Tongue (tissue), 3 donors: ENCODE measurements at places on chromosomes 2 and 18. TPM values are rescaled to one million over a fixed set of nuclear protein-coding genes. Genes with fewer than 3 reads are reported as not detected.

The MFF gene
- total RNA-seq = 86.2 TPM

The IL37 gene
- total RNA-seq = not detected

The LOXHD1 gene
- 3.4 TPM for total RNA-seq

The RGPD4 gene
- total RNA-seq = not detected

The DSC3 gene
- 67.4 TPM for total RNA-seq

The RNU2-63P gene
- total RNA-seq = not detected

The SLC23A3 gene
- total RNA-seq = 0.92 TPM

The LINC00305 gene
- total RNA-seq = not detected

DNA sequence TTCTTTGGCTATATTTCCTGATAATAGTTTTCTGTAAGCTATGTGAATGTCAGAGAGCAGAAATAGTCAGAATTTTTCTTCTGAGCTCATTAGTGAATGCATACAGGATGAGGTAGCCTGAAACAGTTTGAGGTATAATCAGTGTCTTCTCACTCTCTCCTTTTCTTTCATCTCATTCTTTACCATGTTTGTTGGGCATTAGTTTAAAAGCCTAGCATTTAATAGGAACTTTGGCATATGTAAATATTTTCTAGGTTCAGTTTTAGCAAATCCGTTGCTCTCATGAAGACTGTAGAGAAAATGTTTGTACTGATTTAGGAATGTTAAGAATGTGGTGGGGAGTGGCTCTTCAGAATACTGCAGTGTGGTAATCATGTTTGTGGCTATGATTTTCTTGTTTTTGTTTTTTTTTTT is 119.4 kb downstream of the PARD3B start:
- peak; percentile 18 for DNase-seq

DNA sequence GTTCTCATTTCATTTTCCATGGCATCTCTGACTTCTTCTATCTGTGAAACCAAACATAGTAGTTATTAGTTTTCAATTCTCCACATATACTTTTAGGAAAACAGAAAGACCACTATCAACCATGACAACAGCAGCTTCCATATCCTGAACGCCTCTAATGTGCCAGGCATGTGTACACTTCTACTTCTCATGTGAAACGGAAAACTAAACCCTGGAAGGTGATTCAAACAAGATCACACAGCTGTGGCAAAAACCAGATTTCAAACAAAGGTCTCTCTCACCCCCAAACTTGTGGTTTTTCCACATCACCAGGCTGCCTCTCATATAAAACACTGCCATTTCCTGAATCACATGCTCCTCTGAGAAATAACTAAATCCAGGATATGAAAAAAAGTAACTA is 41.8 kb downstream of the PTCD3 start:
- no peak for DNase-seq

DNA sequence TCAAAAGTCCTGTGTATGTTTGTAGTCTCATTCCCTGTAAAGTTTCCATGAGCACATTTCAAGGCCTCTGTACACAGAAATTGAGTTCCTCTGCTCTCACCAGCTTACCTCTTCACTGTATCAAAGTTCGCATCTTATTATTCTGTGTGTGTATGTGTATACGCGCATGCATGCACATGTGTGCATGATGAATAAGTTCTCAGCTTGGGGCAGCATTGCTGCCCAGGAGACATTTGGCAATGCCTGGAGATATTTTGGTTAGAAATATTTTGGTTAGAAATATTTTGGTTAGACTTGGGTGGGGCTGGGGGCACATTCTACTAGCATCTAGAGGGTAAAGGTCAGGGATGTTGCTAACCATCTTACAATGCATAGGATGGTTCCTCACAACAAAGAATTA is 23.4 kb downstream of the TCF7L1 start:
- DNase-seq = no peak

- DNase-seq = peak; percentile 89
Measured at GRCh38 chr2:20609349-20609994, 41.4 kb downstream of the HS1BP3 start.

DNA sequence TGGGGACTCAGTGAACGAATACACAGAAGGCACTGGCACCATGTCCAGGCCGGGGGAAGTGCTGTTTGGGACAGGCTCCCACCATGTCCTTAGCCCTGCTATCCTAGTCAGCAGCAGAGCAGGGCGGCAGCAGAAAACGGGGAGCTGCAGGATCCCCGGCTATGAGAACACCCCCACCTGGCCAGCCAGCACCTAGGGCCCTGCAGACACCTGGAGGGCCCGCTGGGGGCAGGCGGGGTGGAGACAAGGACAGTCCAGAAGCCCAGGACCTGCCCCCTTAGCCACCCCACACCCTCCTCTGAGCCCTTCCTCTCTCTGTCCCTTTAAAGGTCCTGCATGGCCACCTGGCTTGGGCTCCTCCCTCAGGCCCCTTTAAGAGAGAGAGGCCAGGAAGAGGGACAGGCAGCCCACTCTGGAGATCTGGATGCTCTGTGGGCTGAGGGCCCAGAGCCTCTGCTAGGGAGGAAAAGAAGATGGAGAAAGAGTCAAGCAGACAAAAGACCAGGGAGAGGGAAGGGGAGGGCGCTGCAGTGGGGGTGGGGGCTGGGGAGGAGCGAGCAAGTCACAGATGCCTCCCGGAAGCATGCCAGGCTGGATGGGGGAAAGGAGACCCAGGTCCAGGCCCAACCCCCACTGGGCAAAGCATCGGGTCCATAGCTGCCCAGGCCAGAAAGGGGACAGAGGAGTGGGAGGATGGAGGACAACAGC is 48.6 kb downstream of the BIN1 start:
- DNase-seq = no peak

DNA sequence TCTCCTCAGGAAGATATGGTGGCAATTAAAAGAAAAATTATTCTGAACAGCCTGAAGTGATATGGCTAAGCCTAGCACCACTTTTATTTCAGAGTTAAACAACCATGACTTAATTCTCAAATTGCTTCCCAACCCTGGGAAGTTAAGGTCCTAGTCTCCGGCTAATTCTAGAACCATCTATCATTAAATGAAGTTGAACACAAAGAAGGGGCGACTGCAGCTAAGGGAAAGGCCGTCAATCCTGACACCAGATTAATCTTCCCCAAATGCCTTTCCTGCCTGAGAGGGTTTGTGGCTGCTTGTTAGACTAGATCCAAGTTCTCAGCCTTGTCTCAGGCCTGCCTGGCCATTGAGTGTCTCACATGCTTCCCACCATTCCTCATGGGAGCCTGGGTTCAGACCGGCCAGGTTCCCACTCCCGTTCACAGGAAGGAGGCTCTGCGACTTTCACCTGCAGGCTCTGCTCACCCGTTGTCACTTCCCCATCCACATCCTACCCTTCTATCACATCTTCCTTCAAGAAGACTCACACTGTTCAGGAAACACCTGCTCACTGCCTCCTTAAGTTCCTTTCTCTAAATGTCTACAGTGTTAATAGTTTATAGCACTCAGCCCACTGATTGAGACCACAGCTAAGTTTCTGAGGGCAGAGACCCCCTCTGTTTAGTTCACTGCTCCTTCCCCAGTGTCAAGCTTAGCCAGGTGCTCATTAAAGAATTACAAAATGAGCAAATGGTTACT is 282.9 kb upstream of the REV1 start:
- DNase-seq = no peak

GRCh38 chr18:6056171-6056910 is 161.0 kb upstream of the TMEM200C start:
- no peak for DNase-seq

DNA sequence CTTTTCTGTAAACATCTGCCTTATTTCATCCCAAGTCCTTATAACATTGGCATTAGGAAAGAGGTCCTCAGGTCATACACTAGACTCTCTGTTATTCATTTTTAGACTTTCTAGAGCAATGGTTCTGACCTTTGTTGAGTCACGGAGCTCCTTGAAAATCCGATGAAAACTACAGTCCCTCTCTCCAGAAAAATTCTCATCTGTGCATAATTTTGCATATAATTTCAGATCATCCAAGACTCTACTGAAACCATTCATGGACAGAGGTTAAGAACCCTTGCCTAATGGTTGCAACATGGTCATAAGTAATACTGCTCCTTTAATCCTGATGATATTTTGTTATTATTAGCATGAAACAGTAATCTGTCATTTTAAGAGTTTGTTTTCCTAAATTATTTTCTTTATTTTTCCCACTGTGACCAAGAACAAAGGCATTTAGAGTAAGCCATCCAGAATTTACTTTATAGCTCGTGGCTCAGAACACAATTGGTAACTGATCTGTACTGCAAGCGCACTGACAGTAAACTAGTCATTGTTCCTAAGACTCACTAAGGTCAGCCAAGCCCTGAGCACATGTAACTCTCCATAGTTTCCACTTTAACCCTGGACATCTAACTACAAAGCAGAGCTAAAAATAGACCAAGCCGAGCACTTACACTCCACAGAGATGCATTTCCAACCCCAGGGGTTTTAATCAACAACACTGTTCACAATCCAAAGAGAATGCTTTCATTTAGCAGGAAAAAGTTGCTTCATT is 8.4 kb downstream of the MYOM1 start:
- DNase-seq = peak; percentile 69

DNA sequence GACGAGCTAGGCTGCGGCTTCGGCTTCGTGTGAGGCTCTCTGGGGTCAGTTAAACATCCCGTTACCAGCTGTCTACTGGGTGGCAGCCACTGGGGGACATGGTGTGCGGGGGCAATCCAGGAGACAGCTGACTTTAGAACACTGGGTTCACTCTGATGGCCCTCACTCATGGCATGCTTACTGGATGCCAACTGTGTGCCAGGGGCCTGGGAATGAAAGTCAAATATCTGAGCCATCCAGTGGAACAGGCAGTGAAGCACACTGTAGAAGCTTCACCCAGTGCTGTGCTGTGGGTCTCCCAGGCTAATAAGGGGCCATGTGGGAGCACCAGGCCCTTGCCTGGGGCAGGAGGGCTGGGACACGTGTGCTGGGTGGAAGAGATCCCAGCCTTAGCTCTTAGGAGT is 48.3 kb downstream of the GLI2 start:
- DNase-seq = no peak

- DNase-seq = no peak
Measured at GRCh38 chr2:40363631-40364030, 88.3 kb downstream of the SLC8A1 start.

GRCh38 chr2:28224648-28225472 is 167.8 kb upstream of the FOSL2 start:
- DNase-seq = peak; percentile 50

- no peak for DNase-seq
Measured at GRCh38 chr2:75994759-75995158, 284.0 kb upstream of the GCFC2 start.

- DNase-seq = peak; percentile 10
Measured at GRCh38 chr18:54359233-54359632, 1.5 kb downstream of the C18orf54 start.

GRCh38 chr18:9867071-9867594 is 18.6 kb upstream of the TXNDC2 start:
- no peak for DNase-seq

- no peak for DNase-seq
Measured at GRCh38 chr2:184339966-184340365, 258.4 kb upstream of the ZNF804A start.

- DNase-seq = no peak
Measured at GRCh38 chr18:36124841-36125240, 4.3 kb downstream of the SLC39A6 start.

DNA sequence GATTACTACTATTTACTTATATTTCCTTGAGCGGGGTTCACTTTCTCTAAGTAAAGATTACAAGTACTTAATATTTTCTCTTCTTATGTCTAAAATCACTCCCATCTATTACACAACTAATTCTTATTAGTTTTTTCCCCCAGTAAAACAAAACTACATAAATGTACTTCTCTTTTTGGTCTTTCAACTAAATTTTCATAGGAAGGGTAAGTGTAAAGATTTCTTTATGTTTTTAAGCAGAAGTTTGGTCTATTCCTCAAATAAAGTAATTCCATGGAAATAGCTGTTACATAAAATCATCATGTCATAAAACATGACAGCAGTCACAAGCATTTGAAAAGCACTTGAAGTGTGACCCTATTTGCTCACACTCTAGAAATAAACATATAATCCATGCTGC is 249.0 kb downstream of the ZEB2 start:
- no peak for DNase-seq

DNA sequence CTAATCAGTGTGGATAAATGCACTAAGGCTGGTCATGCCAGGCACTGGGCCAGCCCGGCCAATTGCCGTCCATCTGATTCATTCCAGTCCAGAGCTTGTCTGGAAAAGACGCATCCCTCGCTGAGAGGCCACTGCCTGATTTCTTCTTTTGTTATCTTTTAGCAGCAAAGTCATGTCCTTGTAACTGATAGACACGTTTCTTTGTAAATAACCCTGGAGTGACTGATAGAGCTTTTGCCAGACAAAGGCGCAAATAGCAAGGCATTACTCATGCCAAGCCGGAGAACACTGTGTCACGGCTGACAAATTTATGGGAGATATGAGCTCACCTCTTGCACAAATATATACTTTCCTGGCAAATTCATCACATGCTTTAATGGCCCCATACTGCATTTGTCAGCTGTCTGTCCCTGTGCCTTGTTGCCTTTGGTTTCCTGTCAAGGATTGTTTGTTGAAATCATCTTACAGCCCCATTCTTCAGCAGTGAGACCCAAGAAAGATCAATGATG is 164.4 kb downstream of the ETAA1 start:
- DNase-seq = peak; percentile 8

DNA sequence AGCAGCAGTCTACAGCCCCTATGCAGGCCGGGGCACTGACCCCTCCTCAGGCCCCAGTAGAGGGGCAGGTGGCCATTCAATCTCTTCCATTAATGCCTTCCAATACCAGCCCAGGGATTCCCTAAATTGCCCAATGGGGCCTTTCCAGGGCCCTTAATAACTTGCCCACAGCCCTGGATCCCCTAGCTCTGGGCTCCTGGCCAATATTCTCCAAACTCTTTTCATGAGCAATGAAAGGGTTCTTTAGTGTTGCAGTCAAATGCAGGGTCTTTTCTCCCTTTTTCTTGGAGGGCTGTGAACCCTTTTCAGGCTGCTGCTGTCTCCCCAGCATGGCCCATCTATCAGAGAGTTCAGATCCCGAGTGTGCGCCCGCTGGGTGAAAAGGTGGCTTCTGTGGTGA is 41.3 kb upstream of the SLC1A4 start:
- DNase-seq = peak; percentile 45

DNA sequence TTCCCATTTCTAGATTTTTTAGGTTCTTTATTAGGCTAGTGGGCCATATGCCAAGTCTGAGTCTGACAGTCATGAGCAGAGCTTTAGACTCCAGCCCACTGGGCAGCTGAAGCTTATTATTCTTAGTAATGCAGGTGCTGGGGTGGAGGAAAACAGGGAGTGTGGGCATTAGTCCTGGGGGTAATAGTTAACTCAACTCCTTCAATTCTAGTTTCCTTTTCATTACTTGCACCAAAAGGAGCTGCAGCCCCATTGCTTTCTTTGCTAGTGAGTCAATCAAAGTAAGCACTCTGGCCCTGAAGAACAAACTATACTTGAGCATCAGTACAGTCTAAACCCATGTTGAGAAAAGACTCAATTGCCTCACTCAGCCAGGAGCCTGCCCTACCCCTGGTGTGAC is 35.5 kb downstream of the ICOS start:
- DNase-seq = peak; percentile 37
